ENCODE measurements at places on chromosomes 4 and X. TPM values are rescaled to one million over a fixed set of nuclear protein-coding genes. Genes with fewer than 3 reads are reported as not detected.

ZBED1 gene
- total RNA-seq: 28.4 TPM

- peak; percentile 98 for ATAC-seq
These were observed 189.2 kb downstream of the SHROOM3 start for GRCh38 chr4:76624241-76624681.

GRCh38 chr4:1910643-1911042 is 39.5 kb downstream of the NSD2 start:
- ATAC-seq: peak; percentile 78

DNA sequence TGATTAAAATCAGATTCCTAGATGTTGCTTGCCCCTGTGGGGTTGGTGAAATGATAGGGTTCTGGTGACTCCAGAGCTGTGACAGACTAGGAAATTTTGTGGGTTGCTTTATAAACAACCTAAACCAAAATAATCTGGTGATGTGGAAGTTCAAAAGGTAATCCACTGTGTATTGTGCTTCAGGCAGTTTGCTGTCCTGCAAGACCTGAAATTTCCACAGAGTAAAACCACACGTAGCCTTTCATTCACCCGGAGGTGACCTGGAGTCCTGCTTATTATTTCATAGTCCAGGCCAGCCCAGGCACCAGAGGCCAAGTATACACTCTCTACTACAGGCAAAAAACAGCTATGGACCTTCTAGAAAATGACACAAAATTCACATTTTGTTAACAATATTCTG is 114.6 kb upstream of the CBR4 start:
- peak; percentile 39 for ATAC-seq

DNA sequence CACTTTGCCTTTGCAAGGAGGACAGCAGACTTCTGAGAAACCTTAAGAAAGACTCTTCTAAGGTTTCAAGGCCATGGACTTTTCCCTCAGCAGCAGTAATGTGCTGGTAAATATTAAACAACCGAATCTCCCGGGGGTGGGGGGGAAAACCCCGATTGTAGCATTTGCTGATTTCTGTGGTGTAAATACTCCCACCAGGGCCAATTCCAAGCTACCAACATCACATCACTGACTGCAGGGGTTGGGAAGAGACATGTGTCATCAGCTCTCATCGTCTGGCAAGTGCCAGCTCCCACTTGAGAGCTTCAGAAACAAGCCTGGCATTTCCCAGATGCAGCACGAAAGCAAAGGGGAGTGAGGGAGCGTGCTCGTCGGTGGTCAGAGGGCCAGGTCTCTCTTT is 101.2 kb downstream of the BCOR start:
- ATAC-seq: no peak

DUX4 gene
- total RNA-seq: 0.41 TPM

DNA sequence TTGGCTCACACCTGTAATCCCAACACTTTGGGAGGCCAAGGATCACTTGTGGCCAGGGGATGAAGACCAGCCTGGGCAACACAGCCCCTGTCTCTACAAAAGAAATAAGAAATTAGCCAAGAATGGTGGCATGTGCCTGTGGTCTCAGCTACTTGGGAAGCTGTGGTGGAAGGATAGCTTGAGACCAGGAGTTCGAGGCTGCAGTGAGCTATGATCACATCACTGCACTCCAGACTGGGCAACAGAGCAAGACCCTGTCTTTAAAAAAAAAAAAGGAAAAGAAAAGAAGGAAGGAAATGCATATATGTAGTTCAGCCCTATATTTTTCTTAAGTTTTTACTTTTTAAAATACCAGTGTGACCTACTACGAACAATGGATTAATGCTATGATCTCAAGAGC is 15.1 kb downstream of the PRSS48 start:
- no peak for ATAC-seq

HOPX gene
- 8.9 TPM for total RNA-seq

GRCh38 chrX:133959972-133960371 is 25.4 kb downstream of the GPC3 start:
- ATAC-seq: no peak

GRCh38 chr4:182878633-182879495 is 38.3 kb downstream of the DCTD start:
- no peak for ATAC-seq

VSIG1 gene
- total RNA-seq: 4.5 TPM

DNA sequence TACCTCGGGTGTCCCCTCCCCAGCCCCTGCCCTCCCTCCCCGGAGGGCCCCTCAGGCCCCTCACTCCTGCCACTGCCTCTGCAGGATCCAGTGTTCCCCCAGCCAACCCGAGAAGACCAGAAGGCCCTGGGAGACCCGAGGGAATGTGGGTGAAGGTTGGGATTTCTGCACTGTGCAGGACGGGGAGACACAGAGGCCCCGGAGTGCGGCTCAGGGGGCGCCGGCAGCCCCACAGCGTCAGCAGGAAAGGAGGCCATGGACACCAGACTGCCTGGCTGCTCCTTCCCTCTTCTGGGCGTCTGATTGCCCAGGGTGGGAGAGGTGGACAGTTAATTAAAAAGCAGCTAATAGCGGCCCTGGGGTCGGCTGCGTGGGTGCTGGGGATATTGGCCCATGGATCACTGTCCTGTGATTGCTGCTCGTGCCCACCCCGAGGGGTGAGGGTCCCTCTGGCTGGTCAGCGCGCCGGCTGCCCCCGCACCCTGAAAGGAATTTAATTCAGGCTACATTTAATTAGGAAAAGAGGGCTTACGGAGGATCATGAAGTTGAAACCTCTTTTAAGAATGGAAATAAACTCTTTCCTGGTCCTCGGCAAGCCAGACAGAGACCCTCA is 57.8 kb upstream of the NKX1-1 start:
- ATAC-seq: no peak

DNA sequence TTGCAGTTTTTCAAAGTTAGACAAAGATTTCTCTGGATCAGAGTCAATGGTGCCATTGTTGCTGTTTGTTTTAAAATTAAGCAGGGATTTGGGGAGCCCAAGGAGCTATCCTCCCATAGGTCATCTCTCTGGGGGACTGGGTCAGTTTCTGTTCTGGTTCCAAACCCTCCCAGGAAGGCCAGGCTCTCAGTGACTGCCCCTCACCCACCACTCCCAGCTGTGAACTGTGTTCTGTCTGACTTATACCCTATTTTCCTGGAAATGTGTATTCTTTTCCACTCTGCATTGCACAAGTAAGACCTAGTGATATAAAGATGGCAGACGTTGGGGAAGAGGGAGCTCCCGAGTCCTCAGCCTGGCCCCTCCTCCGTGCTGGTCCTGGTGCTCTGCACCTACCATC is 65.8 kb downstream of the NHS start:
- no peak for ATAC-seq

- ATAC-seq: no peak
These were observed 2.5 kb downstream of the COQ2 start for GRCh38 chr4:83282049-83282535.

Measured in motor neuron (in vitro differentiated cells).